Uterus (tissue), 4 donors: ENCODE measurements at places on chromosomes 13 and 19. TPM values are rescaled to one million over a fixed set of nuclear protein-coding genes. Genes with fewer than 3 reads are reported as not detected.

GRCh38 chr13:77807431-77808135, 110.1 kb downstream of the SLAIN1 start:
- no peak for DNase-seq

DNA sequence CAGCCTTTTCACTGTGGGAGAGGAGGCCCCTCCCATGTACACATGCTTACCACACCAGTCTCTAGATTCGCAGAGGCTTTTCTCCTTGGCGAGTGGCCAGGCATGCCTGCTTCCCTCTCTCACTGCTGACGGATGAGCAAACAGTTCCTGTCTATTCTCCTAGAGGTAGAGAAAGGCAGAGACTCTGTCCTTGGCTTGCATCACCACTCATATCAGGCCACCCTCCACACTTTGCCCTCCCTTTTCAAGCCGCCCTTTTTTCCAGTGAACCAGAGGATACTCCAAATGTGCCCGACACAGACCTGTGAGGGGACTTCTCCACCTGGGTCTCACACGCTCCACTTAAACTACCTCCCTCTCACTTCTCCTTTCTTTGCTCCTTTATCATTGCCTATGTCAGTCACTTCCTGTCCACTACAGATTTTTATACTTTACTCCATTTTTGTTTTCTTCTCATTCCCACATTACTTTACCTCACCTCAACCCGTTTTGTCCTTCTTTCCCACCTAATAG, 284.6 kb downstream of the DNAJC15 start:
- DNase-seq, result peak; percentile 84

DNA sequence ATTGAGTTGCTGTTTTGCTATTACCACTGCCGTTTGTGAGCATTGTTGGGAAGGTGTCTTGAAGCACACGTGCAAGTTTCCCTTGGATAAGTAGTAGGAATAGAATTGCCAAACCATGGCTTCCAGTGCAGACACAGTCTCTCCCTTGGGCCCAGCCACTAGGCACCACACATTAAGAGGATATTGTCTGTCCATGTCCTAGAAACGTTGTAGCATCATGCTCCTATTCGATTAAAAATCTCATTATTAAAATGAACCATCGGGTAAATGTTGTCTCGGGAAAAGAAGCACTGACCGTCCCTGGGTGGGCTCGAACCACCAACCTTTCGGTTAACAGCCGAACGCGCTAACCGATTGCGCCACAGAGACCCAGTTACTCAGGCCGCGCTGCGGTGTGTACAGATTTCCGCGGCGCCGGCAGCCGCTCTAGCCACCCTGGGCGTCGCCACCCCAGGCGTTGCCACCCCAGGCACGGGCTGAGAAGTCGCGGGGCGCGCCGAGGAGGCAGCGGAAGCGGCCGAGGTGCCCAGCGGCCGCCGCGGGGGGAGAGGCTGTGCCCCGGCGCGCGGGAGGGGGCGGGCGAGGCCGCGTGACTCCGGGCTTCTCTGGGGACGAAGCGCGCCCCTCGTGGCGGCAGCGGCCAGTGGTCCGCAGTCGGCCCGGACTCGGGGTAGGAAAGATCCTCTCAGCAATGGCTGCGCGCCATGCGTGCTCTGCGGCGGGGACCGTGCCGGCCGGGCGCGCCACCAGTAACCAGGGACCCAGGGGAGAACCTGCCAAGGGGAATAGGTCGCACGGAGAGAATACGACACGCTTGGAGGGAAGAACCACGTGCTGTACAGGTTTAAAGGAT, 56.2 kb downstream of the USPL1 start:
- DNase-seq, result peak; percentile 80

- peak; percentile 74 for DNase-seq
Observed at GRCh38 chr19:46404055-46404752, 9.2 kb downstream of the CCDC8 start.

DNA sequence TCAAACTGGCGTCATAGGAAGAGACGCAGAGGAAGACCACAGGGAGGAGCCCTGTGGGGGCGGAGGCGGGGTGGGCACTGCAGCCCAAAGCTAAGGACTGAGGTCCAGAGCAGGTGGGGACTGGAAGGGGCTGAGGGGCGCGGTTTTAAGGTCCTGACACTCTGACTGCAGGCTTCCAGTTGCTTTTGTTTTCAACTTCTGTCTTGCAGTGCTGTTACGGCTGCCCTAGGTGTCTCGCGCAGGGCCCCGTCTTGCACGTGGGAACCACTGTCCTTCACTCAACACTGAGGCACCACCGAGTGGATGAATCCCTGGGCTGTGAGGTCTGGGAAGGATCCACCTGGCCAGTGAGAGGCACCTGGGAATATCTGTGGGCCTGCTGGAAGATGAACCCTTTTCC, 76.0 kb downstream of the TEX29 start:
- no peak for DNase-seq

DNA sequence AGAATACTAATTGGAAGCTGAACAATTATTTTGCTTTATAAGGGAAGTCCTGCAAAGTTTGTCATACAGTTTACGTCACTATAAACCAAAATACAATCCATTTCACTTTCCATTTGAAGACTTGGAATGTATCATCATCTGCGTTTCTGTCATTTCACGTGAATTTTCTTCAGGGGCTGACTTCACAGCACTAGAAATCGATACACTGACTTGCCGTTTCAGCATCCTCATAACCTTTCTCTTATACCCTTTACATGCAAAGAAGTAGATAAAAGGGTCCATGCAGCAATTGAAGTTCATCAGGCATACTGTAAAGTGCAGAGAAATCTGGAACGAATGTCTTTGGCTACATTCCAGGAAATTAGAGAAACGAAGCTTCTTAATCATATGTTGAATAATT, 12.2 kb downstream of the GPR183 start:
- no peak for DNase-seq

GRCh38 chr13:97640268-97640667, 206.3 kb downstream of the RAP2A start:
- DNase-seq, result no peak

DNA sequence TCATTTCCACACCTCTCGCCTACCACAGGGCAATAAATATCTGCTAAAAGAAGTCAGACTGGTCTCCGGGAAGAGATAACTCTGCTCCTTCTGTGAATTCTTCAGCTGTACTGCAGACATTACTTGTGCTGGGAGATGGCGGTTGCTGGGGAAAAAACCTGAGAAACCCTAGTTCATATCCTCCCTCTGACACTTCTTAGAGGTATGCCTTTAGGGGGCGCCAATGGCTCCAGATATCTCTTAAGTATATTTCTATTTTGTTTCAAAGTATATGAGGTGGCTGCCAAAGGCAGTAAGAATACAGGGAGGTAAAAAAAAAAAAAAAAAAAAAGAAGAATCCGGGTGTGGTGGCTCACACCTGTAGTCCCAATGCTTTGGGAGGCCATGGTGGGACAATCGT, 175.2 kb downstream of the PAN3 start:
- no peak for DNase-seq

GRCh38 chr13:41500511-41500910, 43.2 kb downstream of the RGCC start:
- no peak for DNase-seq

- DNase-seq, result no peak
Observed at GRCh38 chr19:3680939-3681338, 19.3 kb downstream of the PIP5K1C start.

- no peak for DNase-seq
Observed at GRCh38 chr19:7740682-7741054, 6.7 kb downstream of the CD209 start.

DNA sequence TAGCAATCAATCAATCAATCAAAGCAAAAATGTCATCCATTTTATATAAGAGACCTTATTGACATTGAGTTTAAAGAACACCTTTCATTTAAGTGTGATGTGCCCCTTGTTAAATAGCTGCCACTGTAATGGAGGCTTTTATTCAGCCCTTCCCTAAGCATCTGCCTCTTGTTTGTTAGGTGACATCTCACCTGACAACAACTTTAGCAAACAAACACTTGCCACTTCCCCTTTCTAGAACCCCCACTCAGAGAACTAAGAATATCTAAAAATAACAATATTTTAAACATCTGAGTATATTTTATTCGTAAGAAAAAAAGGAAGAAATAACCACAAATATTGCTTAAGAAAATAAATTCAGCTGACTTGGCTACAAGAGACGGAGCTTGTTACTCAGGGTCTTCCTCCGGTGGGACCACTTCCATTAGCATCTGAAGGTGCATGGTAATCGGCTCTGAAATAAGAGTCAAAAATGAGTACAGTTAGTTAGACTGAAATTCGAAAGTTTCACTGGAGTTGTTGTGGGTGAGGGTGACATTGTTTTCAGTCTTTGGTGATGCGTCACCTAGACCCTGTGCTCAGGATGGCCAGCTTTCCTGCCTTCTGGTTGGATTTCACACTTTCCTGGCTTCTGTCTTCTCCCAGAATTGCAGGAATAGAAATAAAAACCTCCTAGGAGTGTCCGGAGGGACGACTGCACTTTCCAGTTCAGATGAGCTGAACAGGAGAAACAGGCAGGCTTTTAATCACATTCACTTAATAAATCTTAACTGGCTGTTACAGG, 39.1 kb downstream of the SLC7A9 start:
- DNase-seq, result no peak

DNA sequence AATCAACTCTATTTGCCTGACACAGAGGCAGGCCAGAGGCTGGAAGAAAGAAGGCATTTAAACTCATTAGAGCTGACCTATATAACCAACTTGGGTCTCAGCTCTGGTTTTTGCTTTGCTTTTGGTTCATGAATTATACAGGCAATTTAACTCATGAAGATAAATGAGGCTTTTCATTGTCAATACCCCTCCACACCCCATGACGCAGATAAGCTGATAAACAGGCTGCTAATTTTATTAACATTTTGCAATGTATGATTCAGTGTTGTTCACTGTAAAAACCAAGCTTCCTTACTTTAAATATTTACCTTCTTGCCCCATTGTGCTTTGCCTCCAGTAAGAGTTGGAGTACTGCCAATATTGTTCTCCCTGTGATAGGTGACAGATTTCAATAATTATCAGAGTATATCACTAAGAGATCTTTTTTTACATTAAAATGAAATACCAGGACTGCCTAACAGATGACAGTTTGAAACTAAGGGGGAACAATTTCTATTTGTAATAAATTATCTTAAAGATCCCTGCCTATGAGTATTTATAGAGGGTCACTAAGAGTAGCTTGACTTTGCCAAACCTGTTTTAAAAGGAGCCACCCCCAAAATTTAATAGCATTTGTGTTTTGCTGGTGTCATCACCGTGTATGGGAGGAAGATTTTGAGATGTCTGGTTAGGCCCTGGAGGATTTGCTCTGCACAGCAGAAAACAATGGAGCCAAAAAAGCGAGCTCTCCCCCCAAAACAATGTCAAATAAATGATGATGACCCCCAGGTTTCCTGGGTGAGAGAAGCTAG, 472.7 kb upstream of the NBEA start:
- no peak for DNase-seq

GRCh38 chr13:45847554-45848224, 3.9 kb downstream of the SIAH3 start:
- DNase-seq, result no peak

GRCh38 chr19:46079576-46079975, 38.8 kb upstream of the IGFL4 start:
- DNase-seq, result no peak

DNA sequence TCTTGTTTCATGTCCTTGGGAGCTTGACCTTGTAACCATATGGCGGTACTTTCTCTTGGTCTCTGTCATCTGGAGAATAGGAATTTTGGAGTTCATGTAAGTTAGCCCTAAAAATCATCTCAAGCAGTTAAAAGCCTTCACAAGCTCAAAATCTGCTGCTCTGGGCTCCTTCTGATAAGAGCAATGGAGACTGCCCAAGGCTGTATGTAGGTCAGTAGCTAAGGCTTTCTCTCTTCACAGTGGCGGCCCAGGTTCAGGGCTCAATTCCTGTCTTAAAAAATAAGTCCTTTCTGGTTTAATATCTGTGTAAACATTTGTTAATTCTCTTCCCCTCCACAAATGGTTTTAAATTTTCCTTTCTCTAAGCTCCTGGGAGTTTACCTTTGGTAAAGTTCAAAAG, 45.3 kb upstream of the ANKRD10 start:
- no peak for DNase-seq

- DNase-seq, result no peak
Observed at GRCh38 chr13:98959786-98960605, 17.9 kb downstream of the DOCK9 start.

GRCh38 chr13:76991432-76991795, 467 bp upstream of the CLN5 start:
- DNase-seq, result no peak

GRCh38 chr13:89239361-89240127, 1568.4 kb downstream of the SLITRK5 start:
- DNase-seq, result no peak

DNA sequence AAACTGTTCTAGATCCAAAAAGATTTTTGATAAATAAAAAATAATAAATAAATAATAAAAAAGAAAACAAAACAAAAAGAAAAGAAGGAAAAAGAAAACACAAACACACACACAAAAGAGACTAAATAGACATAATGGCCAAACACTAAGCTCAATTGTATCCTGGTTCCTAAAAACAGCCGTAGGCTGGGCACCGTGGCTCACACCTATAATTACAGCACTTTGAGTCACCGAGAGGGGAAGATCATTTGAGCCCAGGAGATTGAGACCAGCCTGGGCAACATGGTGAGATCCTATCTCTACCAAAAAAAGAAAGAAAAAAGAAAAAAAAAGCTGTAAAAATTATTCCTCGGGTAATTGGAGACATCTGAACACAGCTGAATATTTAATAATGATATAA, 8.9 kb downstream of the ETHE1 start:
- DNase-seq, result no peak

DNA sequence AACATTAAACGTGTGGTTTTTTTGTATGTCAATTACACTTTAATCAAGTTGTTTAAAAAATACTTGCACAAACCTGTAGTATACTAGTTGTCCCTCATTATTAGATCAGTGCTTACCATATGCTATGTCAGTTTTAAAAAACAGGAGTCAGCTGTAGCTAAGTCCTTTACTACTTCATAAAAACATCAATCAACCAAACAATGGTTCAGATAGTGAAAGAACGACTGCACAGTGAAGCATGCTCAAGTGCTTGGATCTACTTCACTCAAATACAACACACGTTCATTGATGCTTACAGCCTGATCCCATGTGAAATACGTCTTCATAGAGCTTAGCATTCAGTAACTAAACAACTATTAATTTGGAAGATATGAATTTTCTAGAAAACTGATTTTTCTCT, 225.0 kb downstream of the FGF14 start:
- no peak for DNase-seq

DNA sequence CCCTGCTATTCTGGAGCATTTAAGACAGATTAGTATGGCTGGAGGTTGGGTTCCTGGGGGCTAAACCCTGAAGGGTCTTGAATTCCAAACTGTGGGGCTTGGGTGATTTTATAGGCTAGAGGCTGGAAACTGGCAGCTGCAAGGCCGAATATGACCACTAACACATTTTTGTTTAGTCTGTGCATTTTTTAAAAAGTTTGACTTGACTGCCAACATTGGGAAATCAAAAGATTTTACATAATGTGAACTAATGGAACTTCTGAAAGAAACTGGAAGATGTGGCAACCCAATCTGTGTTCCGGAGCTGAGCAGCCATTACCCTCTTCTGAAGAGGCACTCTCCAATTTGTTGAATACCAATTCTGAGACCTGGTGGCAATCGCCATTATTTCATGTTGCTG, 5.1 kb downstream of the ZNF784 start:
- no peak for DNase-seq

The BORA gene
- total RNA-seq, result 156 TPM

The CRLF1 gene
- 0.67 TPM for total RNA-seq

The METTL21C gene
- total RNA-seq, result not detected

The CILP2 gene
- total RNA-seq, result 0.15 TPM

The ERICH4 gene
- total RNA-seq, result not detected

The CRX gene
- total RNA-seq, result not detected

The MBNL2 gene
- 115 TPM for total RNA-seq

The LMTK3 gene
- total RNA-seq, result 0.28 TPM
